Activated T-cell treated with anti-CD3 and anti-CD28 coated beads, Interleukin-2, amount 50 U/mL, for 72 hours (primary cell): ENCODE measurements at places on chromosomes 3 and 15. TPM values are rescaled to one million over a fixed set of nuclear protein-coding genes. Genes with fewer than 3 reads are reported as not detected.
A peak's percentile ranks its signal among the peaks of the same experiment; 100 is the strongest.

Gene MPI
- 29.6 TPM for total RNA-seq

Gene SLC12A1
- total RNA-seq: not detected

Gene CCRL2
- total RNA-seq: 2.5 TPM

Gene GOLGA6L7
- not detected for total RNA-seq

Gene COL8A1
- not detected for total RNA-seq

GRCh38 chr3:66504850-66505641 is 4.2 kb upstream of the LRIG1 start:
- no peak overlapping the region for H3K27ac ChIP-seq
- H3K27me3 ChIP-seq: peaks cover 27% of the 10 kb centered on the region
- H3K4me1 ChIP-seq: peaks cover 32% of the 10 kb centered on the region

- H3K36me3 ChIP-seq: peaks cover 12% of the 10 kb centered on the region
Measured at GRCh38 chr15:76340803-76341365, 4.3 kb downstream of the ISL2 start.

- H3K27ac ChIP-seq: no peak overlapping the region
- DNase-seq: no peak
- H3K4me3 ChIP-seq: no peak overlapping the region
- no peaks in the 10 kb centered on the region for H3K27me3 ChIP-seq
Measured at GRCh38 chr3:55402886-55403609, 84.1 kb downstream of the WNT5A start.

- H3K27ac ChIP-seq: peak overlapping the region; percentile 6
- no peak for DNase-seq
Measured at GRCh38 chr3:195748661-195749060, 27.9 kb downstream of the MUC20 start.

GRCh38 chr3:66047311-66048050 is 8.8 kb upstream of the MAGI1 start:
- no peak for DNase-seq
- H3K27me3 ChIP-seq: no peaks in the 10 kb centered on the region

GRCh38 chr3:103052236-103052830 is 617.5 kb downstream of the ZPLD1 start:
- no peak overlapping the region for H3K27ac ChIP-seq
- no peaks in the 10 kb centered on the region for H3K36me3 ChIP-seq
- H3K4me1 ChIP-seq: no peaks in the 10 kb centered on the region
- DNase-seq: no peak
- H3K4me3 ChIP-seq: no peak overlapping the region

DNA sequence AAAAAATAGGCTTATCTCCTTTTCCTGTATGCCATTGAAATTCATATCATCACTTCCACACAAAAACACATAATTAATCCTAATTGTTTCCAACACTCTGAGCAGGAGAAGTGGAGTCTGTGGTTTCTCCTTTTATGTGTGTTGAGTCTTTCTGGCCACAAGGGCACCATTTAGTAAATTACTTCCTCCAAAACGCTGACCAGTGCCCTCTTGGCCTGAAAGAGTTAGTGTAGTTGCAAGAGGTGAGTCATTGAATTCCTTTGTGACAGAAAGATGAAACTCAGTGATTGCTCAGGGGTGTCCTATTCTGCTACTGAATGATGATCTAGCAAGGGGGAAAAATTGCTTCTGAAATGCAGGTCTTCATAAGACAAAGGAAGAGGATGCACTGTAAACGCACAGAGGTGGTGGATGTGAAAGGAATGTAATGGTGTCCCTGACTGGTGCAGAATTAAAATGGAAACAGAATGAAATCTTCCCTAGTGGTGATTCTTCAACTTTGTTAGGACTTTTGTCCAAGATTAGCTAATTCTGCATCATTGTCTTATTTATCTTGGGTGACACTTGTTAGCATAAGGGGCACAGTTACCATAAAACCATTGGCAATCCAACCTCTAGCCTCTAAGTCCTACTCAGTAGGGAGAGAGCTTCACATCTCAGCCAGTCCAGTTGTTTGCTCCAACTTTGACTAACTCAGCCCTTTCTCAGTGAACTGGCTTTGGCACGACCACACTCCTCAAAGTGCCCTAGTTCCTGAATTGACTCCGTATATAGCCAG is 208.4 kb upstream of the NANOGP8 start:
- H3K36me3 ChIP-seq: no peaks in the 10 kb centered on the region
- DNase-seq: no peak
- no peaks in the 10 kb centered on the region for H3K27me3 ChIP-seq
- no peak overlapping the region for H3K4me3 ChIP-seq
- no peak overlapping the region for H3K27ac ChIP-seq

DNA sequence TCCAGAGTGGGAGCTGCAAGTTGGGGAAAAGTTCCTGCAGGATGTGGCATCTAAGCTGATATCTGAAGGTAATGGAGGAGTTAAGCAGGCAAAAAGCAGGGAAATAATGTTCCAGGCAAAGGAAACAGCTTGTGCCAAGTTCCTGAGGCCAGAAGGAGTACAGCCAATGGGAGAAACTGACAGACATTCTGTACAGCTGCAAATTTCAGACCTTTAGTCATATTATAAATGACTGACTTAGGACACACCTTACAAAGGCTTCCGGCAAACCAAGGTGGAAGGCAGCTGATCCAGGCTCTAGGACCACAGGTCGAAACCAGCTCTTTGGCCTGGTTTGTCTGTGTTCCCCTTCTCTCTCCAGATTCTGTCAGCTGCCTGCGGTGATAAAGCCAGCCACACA is 9.3 kb downstream of the WWTR1 start:
- H3K4me3 ChIP-seq: no peak overlapping the region
- no peak overlapping the region for H3K27ac ChIP-seq
- DNase-seq: no peak
- peaks cover 38% of the 10 kb centered on the region for H3K27me3 ChIP-seq

DNA sequence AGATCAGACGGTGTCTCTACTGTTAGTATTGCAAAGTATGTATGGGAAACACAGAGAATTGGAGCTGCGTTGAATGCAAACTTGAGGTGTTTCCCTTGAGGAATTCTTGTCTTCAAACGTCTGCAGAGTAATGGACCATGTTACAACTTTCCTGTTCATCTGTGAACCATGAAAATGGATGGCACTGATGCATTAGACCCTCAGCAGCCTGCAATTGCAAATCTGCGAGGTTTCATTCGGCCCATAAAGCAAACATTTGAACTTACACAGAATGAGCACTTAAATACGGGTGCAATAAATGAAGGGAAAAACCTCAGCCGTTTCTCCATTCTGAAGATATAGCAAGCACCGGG is 49.7 kb downstream of the LRRN1 start:
- no peaks in the 10 kb centered on the region for H3K27me3 ChIP-seq
- no peak for DNase-seq
- H3K4me3 ChIP-seq: no peak overlapping the region
- peaks cover 5% of the 10 kb centered on the region for H3K4me1 ChIP-seq

DNA sequence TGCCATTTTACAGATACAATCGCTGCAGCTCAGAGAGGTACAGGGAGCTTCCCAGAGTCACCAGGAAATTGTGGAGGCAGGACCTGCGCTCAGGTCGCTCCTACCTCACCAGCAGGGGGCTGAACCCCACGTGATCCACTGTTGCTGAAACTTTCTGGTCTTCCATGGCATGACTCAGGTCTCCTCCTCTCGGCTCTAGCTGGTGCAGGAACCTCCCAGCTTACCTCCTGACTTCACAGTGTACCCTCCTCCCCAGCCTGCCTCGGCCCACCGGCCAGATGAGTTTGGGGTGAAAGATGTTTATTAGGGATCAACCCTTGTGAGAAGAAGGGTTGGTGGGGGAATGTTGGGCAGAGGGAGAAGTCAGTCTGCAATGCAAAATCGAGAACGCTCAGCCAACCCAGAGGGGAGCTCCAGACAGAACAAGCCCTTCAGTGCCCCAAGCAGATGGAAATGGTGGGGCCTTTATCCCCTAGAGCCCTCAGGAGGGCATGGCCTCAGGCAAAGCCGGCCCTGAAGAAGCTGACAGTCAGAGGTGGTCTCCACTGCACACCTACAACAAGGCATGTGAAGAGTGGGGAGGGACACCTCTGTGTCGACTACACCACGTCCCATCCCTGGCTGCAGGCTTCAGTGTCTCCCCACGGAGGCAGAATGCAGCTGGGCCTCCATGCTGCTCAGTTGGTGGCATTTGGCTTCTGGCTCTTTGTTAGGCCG is 118.6 kb upstream of the PRR20G start:
- H3K27me3 ChIP-seq: peaks cover 27% of the 10 kb centered on the region
- no peak for DNase-seq
- H3K4me3 ChIP-seq: no peak overlapping the region

GRCh38 chr3:151210676-151211381 is 7.8 kb upstream of the GPR171 start:
- H3K36me3 ChIP-seq: peaks cover 2% of the 10 kb centered on the region
- H3K27ac ChIP-seq: peak overlapping the region; percentile 82
- peak overlapping the region; percentile 66 for H3K4me3 ChIP-seq
- no peak for DNase-seq

- no peak for DNase-seq
- no peak overlapping the region for H3K4me3 ChIP-seq
- no peaks in the 10 kb centered on the region for H3K4me1 ChIP-seq
- peaks cover 14% of the 10 kb centered on the region for H3K27me3 ChIP-seq
- H3K27ac ChIP-seq: no peak overlapping the region
Measured at GRCh38 chr3:186651678-186652215, 11.5 kb downstream of the FETUB start.

DNA sequence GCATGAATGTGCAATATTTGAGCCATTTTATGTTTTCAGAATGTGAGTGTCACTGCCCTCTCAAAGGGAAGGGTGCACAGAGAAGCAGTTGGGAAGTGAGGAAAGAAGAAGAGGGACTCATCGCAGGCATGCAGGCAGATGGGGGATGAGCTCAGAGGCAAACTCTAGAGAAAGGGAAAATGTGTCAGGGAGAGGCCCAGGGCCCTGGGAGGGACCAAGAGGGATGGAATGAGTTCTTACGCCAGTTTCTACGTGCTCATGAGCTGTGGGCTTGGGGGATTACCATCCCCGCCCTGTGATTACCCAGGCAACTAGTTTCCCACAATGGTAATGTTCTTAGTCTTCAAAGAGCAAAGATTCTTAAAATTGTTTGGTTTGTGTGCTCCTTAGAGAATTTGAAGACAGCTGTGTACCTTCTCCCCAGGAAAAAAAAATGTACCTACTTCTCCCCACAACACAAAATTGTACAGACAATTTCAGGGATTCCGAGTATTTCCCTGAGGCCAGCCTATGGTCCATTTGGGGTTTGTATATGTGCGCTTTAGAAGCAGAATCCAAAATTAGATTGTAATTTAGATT is 17.8 kb downstream of the GCSAM start:
- H3K27ac ChIP-seq: no peak overlapping the region
- H3K4me3 ChIP-seq: peak overlapping the region; percentile 16
- peaks cover 60% of the 10 kb centered on the region for H3K4me1 ChIP-seq

DNA sequence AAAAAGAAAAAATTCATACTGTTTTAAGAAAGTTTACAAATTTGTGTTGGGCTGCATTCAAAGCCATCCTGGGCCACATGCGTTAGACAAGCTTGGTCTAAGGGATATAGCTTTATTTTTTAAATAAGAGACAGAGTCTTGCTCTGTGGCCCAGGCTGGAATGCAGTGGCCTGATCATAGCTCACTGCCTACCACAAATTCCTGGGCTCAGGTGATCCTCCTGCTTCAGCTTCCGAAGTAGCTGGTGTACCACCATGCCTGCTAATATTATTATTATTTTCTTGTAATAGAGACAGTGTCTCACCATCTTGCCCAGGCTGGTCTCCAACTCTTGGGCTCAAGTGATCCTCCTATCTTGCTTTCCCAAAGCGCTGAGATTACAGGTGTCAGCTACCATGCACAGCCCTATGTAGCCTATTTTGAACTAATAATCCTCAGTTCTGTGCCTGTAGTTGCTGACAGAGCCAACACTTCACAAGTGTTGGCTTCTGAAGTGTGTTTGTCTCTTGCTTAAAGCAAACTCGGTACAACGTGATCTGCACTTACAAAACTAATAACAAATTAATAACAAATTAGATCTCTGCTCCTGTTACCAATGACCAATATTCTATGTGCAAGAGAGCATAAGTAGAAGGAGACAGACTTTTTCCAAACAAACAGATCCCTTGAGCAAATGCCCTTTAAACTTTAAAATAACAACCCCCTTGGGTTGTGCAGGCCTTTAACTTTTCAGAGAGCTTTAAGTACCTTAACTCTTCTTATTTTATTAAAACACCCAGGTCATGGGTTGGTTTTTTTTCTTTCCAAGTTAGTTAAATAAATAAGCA is 135.2 kb downstream of the VGLL4 start:
- H3K4me3 ChIP-seq: no peak overlapping the region
- DNase-seq: no peak
- H3K27me3 ChIP-seq: no peaks in the 10 kb centered on the region
- H3K4me1 ChIP-seq: no peaks in the 10 kb centered on the region

GRCh38 chr15:50145451-50145872 is 26.4 kb upstream of the ATP8B4 start:
- no peak for DNase-seq
- H3K27me3 ChIP-seq: no peaks in the 10 kb centered on the region
- no peak overlapping the region for H3K4me3 ChIP-seq
- H3K27ac ChIP-seq: no peak overlapping the region
- H3K36me3 ChIP-seq: peaks cover 7% of the 10 kb centered on the region
- peaks cover 29% of the 10 kb centered on the region for H3K4me1 ChIP-seq

GRCh38 chr15:66356077-66356358 is 467 bp downstream of the TIPIN start:
- peak overlapping the region; percentile 97 for H3K4me3 ChIP-seq
- H3K4me1 ChIP-seq: peaks cover 41% of the 10 kb centered on the region
- no peaks in the 10 kb centered on the region for H3K27me3 ChIP-seq
- peak overlapping the region; percentile 94 for H3K27ac ChIP-seq
- H3K36me3 ChIP-seq: peaks cover 5% of the 10 kb centered on the region
- DNase-seq: no peak

GRCh38 chr3:4644951-4645350 is 151.8 kb downstream of the ITPR1 start:
- H3K27ac ChIP-seq: no peak overlapping the region
- no peak overlapping the region for H3K4me3 ChIP-seq
- DNase-seq: no peak
- no peaks in the 10 kb centered on the region for H3K27me3 ChIP-seq
- H3K36me3 ChIP-seq: peaks cover 5% of the 10 kb centered on the region

DNA sequence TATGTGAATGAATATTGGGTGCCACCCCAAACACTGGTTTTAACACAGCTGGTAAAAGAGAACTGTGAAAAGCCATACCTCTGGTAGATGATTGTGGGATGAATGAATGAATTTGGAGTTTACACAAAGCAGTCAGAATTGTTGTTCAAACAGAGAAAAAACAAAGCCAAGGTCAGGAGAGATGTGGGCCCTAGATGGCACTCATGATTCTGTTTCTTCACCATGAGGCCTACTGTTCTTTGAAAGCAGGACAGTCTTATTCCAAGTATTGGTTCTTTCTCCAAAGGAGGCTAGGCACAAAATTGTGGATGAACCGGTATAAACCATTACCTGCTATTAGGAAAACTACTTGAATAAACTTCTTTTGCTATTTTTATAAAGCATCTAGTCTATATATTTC is 97.6 kb downstream of the SAMMSON start:
- no peak for DNase-seq
- no peak overlapping the region for H3K27ac ChIP-seq
- no peak overlapping the region for H3K4me3 ChIP-seq

DNA sequence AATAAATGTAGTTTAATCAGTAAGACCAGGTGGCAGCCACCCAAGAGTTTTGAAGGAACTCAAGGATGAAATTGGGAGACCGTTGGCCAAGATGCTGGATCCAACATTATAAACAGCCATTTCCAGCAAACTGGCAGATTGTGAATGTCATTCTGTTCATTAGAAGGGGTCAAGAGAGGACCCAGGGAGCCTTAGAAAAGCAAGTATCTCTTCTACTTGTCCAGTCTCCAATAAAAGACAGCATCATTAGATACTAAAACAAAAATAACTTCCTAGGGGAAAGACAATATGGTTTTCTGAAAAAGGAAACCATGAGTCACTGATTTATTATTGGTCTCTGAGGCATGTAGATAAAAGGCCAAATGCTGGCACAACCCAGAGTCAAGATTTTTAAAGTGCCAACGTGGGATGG is 67.9 kb downstream of the GADL1 start:
- no peaks in the 10 kb centered on the region for H3K4me1 ChIP-seq
- no peaks in the 10 kb centered on the region for H3K36me3 ChIP-seq
- no peak for DNase-seq
- no peak overlapping the region for H3K4me3 ChIP-seq
- no peak overlapping the region for H3K27ac ChIP-seq
